ENCODE measurements at places on chromosomes 6 and 20. TPM values are rescaled to one million over a fixed set of nuclear protein-coding genes. Genes with fewer than 3 reads are reported as not detected.
A peak's percentile ranks its signal among the peaks of the same experiment; 100 is the strongest.

- H3K27me3 ChIP-seq, result peaks cover 11% of the 10 kb centered on the region
- DNase-seq, result no peak
- H3K4me3 ChIP-seq, result no peak overlapping the region
- no peaks in the 10 kb centered on the region for H3K36me3 ChIP-seq
Observed at GRCh38 chr6:141103246-141103645, 1029.5 kb upstream of the GJE1 start.

GRCh38 chr6:27177485-27178406, 69.8 kb upstream of the PRSS16 start:
- peak; percentile 86 for DNase-seq
- peak overlapping the region; percentile 87 for H3K27ac ChIP-seq
- peak overlapping the region; percentile 88 for H3K4me3 ChIP-seq
- no peaks in the 10 kb centered on the region for H3K36me3 ChIP-seq
- peaks cover 2% of the 10 kb centered on the region for H3K4me1 ChIP-seq
- no peaks in the 10 kb centered on the region for H3K27me3 ChIP-seq

- H3K36me3 ChIP-seq, result no peaks in the 10 kb centered on the region
- no peak overlapping the region for H3K27ac ChIP-seq
- H3K4me3 ChIP-seq, result no peak overlapping the region
- H3K27me3 ChIP-seq, result no peaks in the 10 kb centered on the region
Observed at GRCh38 chr20:44720997-44721784, 6.0 kb downstream of the CCN5 start.

GRCh38 chr6:169824021-169824420, 72.6 kb downstream of the ERMARD start:
- no peak overlapping the region for H3K4me3 ChIP-seq
- peaks cover 37% of the 10 kb centered on the region for H3K27me3 ChIP-seq
- DNase-seq, result no peak
- H3K27ac ChIP-seq, result no peak overlapping the region
- peaks cover 2% of the 10 kb centered on the region for H3K36me3 ChIP-seq

- H3K36me3 ChIP-seq, result no peaks in the 10 kb centered on the region
- no peaks in the 10 kb centered on the region for H3K27me3 ChIP-seq
- no peak overlapping the region for H3K27ac ChIP-seq
Observed at GRCh38 chr6:72522735-72523141, 99.1 kb upstream of the KCNQ5 start.

- no peak overlapping the region for H3K4me3 ChIP-seq
- no peaks in the 10 kb centered on the region for H3K36me3 ChIP-seq
- peaks cover 4% of the 10 kb centered on the region for H3K27me3 ChIP-seq
- H3K4me1 ChIP-seq, result no peaks in the 10 kb centered on the region
- no peak overlapping the region for H3K27ac ChIP-seq
Observed at GRCh38 chr6:168926306-168926705, 327.3 kb downstream of the THBS2 start.

- H3K4me3 ChIP-seq, result no peak overlapping the region
- no peak for DNase-seq
- H3K27me3 ChIP-seq, result peaks cover 2% of the 10 kb centered on the region
- no peaks in the 10 kb centered on the region for H3K36me3 ChIP-seq
- no peaks in the 10 kb centered on the region for H3K4me1 ChIP-seq
Observed at GRCh38 chr6:167906899-167907298, 80.2 kb downstream of the AFDN start.

- no peak overlapping the region for H3K4me3 ChIP-seq
- DNase-seq, result no peak
- no peak overlapping the region for H3K27ac ChIP-seq
- H3K4me1 ChIP-seq, result no peaks in the 10 kb centered on the region
- no peaks in the 10 kb centered on the region for H3K27me3 ChIP-seq
- H3K36me3 ChIP-seq, result peaks cover 46% of the 10 kb centered on the region
Observed at GRCh38 chr20:50943069-50943468, 11.8 kb upstream of the ADNP start.

GRCh38 chr6:165662041-165662748, 846 bp downstream of the PDE10A start:
- DNase-seq, result no peak
- no peaks in the 10 kb centered on the region for H3K4me1 ChIP-seq
- peaks cover 41% of the 10 kb centered on the region for H3K27me3 ChIP-seq
- H3K36me3 ChIP-seq, result no peaks in the 10 kb centered on the region

DNA sequence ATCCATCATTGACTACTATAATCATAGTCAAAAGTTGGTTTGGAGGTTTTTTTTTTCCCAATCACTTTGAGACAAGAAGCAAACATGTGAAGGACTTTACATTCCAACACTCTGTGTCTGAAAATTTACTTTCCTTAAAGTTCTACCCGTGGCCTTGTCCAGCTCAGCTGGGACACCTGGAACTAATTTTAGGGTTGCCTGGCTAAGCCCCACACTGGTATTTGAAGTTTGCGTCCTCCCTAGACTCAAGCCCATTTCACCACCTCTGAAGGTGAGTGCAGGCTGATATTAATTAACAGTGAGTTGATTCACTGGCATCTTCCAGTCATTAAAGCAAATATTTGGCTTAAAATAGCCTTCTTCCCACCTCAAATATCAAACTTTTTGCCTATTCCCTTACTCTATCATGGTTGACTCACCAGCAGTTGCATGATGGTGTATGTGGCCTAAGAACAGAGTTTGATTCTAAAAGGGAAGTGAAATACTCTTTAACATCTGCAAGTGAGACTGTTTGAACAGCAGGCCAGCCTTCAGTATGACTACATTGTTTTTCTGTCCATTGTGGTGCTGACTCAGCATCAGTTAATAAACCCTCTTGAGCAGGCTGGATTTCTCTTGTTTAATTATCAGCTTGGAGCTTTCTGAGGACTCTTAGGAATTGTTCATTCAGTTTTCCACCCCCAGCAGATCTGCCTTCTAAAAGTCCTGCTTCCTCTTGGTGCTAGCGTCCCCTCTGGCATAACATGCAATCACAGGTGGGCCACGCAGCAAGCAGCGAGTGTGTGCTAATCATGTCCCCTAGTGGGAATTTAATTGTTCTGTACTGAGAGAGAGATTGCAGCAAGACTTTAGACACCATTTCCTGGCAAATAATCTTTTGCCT, 1.8 kb upstream of the PRDM1 start:
- DNase-seq, result no peak
- no peak overlapping the region for H3K4me3 ChIP-seq
- H3K27me3 ChIP-seq, result peaks cover 36% of the 10 kb centered on the region

DNA sequence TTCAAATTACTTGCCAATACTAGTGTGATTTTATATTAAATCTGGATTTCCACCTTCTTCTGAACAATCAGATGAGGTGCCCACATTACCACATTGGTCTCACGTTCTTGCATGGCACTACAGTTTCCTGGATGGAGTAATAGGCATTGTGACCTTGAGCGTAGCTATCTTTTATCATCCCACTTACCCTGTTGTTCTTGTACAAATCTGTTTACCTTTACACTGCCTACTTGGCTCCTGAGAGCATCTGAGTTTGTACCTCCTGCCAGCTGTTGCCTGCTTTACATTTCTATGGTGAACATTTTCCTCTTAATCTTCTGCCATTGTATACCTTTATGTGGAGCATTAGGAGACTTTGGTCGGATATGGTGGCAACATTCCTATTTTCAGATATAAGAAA, 90.7 kb downstream of the AKAP7 start:
- H3K4me3 ChIP-seq, result no peak overlapping the region
- peaks cover 20% of the 10 kb centered on the region for H3K4me1 ChIP-seq
- no peaks in the 10 kb centered on the region for H3K27me3 ChIP-seq
- H3K27ac ChIP-seq, result no peak overlapping the region
- H3K36me3 ChIP-seq, result peaks cover 9% of the 10 kb centered on the region

DNA sequence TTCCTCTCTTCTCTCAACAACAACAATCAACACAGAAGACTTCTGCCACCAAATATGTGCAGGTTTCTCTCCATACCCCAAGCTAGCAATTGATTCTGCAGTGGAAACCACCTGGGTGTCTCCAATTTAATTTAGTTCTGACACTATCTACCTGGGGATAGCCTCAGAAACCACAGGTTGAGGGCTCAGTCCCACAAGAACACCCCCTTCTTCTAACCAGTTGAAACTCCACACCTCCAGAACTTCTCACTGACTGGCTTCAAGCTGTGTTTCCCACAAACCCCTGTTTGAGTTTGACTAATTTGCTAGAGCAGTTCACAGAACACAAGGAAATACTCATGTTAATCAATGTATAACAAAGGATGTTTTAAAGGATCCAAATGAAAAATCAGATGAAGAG, 52.5 kb upstream of the SPTLC3 start:
- no peaks in the 10 kb centered on the region for H3K4me1 ChIP-seq
- no peak for DNase-seq
- no peaks in the 10 kb centered on the region for H3K36me3 ChIP-seq
- H3K4me3 ChIP-seq, result no peak overlapping the region
- no peaks in the 10 kb centered on the region for H3K27me3 ChIP-seq
- H3K27ac ChIP-seq, result no peak overlapping the region

DNA sequence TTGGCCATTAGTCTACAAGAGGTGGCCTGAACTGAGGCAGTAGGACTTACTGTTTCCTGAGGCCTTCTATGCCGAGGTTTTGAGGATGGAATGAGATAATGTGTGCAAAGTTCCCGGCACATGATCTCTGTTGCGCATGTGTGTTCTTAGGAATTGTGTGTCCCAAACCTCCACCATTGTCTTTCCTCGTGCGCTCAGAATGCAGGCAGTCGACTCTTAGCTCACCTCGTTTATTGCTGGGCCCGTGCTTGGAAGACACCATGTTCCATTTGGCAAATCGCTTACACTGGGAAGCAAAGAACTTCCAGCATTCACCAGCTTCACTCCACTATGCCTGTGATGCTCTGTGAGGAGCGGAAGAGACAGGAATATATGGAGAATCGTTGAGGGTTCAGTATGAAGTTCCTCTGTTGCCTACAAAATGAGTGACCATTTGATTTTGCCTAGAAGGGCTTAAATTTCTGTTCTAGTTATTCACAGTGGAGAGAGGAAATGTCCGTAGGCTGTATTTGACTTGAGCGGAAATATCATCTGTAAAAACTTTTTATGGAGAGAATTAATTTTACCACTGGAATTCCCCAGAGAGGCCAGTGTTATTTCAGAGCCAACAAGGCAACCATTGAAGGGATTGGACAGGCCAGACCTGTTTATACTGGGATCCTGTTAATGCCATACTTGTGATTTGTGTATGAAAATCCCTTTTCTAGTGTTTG, 75.7 kb upstream of the CLDN20 start:
- no peak for DNase-seq
- peaks cover 49% of the 10 kb centered on the region for H3K4me1 ChIP-seq
- H3K36me3 ChIP-seq, result peaks cover 5% of the 10 kb centered on the region

DNA sequence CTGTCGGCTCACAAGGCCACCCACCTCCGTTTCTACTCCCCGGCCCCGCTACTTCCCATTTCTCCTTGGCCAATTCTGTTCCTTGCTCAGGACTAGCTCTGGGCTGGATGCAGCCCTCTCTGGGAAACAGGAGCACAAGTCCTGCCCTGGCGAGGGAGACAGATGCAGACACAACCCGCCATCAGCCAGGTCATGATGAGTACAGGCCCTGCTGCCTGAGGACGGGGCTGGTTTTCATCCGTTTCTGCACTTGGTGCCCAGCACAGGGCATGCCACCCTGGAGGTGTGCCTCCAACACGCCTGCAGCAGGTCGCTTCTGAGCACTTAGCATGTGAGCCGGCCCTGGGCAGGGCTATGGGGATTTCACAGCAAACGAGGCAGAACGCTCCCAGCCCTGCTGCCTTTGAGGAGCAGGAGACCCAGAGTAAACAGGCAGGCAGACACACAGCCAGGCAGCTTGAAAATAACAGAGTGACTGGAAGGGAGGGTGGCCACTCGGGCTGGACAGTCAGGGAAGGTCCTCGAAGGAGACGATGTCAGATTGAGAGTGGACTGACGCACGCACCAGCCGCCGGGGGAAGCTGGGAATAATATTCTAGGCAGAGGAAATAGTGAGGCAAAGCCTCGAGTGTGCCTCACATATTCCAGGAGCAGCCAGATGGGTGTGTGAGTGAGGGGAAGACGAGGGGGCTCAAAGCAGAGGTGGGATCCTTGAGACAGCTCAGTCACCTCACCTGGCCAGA, 21.2 kb upstream of the VSTM2L start:
- H3K4me1 ChIP-seq, result no peaks in the 10 kb centered on the region
- H3K27ac ChIP-seq, result no peak overlapping the region
- no peaks in the 10 kb centered on the region for H3K27me3 ChIP-seq
- no peaks in the 10 kb centered on the region for H3K36me3 ChIP-seq
- H3K4me3 ChIP-seq, result no peak overlapping the region

DNA sequence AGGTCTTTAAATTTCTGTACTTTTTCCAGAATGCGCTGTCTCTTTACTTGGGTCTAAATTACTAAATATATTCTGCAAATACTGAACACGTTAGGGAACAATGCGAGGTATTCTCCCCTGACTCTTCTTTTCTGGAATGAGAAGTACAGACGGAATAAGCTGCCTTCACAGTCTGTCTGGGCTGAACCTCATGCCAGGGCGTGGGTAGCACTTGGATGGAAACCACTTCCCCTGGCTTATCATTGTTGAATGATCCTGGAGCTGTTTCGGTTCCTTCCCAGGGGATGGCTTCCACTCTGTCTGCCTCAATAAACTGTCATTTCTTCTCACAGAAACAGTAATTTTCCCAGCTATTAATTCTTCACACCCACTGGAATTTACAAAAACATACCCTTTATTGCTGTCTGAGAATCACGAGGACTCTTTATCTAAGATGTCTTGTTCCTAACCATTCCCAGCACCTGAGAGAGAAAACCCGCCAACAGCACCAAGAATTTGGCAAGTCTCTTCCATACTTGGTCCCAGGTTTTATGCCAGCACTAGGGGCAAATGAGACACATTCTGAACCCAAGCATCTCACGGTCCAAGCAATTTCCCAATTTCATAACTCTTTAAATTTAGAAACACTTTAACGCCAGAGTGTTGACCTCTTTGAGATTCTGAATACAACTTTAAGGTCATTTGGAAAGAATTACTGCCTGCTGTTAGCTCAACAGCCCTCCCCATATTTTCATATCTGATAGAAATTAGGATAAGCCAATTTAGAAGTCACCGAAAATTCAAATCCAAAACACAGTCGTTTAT, 43.2 kb upstream of the ADGRF5 start:
- no peaks in the 10 kb centered on the region for H3K4me1 ChIP-seq
- no peaks in the 10 kb centered on the region for H3K36me3 ChIP-seq
- H3K27ac ChIP-seq, result no peak overlapping the region
- no peak overlapping the region for H3K4me3 ChIP-seq

DNA sequence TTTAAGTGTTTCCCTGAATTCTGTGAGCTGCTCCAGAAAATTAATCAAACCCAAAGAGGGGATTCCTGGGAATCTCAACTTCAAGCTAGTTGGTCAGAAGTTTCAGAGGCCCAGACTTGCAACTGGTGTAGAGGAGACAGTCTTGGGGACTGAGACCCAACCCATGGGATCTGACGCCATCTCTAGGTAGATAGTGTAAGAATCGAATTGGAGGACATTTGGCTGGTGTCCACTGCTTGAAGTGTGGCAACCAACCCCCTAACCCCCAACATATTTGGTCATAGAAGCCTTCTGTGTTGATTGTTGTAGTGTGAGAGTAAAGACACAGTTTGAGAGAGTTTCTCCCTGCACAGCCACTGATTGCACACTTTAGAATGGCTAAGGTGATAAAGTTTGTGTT, 103.5 kb upstream of the CARMIL1 start:
- peaks cover 42% of the 10 kb centered on the region for H3K4me1 ChIP-seq
- H3K36me3 ChIP-seq, result no peaks in the 10 kb centered on the region
- no peak for DNase-seq
- no peaks in the 10 kb centered on the region for H3K27me3 ChIP-seq

The SPATS1 gene
- total RNA-seq, result not detected

The CAPN11 gene
- total RNA-seq, result 1.2 TPM
